ENCODE measurements at places on chromosomes 3 and 15. TPM values are rescaled to one million over a fixed set of nuclear protein-coding genes. Genes with fewer than 3 reads are reported as not detected.
A peak's percentile ranks its signal among the peaks of the same experiment; 100 is the strongest.

GRCh38 chr15:93451265-93451664 lies 362.3 kb upstream of the RGMA start:
- no peaks in the 10 kb centered on the region for H3K27me3 ChIP-seq
- H3K4me3 ChIP-seq: no peak overlapping the region
- no peak for DNase-seq

- no peaks in the 10 kb centered on the region for H3K4me1 ChIP-seq
- H3K36me3 ChIP-seq: no peaks in the 10 kb centered on the region
- no peak overlapping the region for H3K4me3 ChIP-seq
- H3K27me3 ChIP-seq: no peaks in the 10 kb centered on the region
These were observed 7.7 kb upstream of the FLNB start for GRCh38 chr3:58000306-58001085.

DNA sequence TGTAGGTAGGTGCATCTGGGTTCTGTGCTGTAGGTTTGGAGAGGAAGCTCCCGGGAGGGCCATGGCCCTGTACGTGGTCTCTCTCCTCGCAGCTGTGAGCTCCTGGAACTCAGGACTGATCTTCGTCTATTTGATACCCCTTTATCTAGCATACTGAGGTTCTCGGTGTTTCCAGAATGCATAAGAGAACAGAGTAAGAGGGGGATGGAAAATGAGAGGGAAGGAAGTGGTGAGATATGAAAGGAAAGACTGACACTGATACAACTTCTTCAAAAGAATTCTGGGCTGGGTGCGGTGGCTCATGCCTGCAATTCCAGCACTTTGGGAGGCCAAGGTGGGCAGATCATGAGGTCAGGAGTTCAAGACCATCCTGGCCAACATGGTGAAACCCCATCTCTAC lies 90.7 kb downstream of the CHRD start:
- no peak overlapping the region for H3K27ac ChIP-seq
- DNase-seq: no peak
- no peaks in the 10 kb centered on the region for H3K4me1 ChIP-seq
- H3K36me3 ChIP-seq: no peaks in the 10 kb centered on the region

DNA sequence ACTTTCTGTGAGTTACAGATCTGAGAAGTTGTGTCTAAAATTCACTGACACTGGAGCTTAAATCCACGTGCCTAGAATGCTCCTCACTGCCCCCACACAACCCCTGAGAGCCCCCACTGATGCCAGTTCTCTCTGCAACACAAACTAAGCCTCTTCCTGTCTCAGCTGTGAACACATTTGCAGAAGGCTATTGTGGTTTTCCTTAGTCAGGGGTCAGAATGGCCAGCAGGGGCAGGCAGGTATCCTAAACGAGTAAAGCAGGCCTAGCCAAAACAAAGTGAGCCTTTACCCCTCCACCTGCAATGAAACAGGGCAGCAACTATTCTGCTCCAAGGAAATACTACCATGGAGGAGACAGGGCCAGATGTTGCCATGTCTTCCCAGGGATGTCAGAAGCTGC lies 78.6 kb downstream of the FHIT start:
- H3K4me3 ChIP-seq: no peak overlapping the region
- H3K27ac ChIP-seq: no peak overlapping the region
- H3K27me3 ChIP-seq: no peaks in the 10 kb centered on the region
- no peak for DNase-seq
- H3K4me1 ChIP-seq: no peaks in the 10 kb centered on the region

SLC51A gene
- total RNA-seq: 3.9 TPM

- peaks cover 18% of the 10 kb centered on the region for H3K4me1 ChIP-seq
- no peak overlapping the region for H3K4me3 ChIP-seq
- peak; percentile 55 for DNase-seq
- no peaks in the 10 kb centered on the region for H3K27me3 ChIP-seq
- no peaks in the 10 kb centered on the region for H3K36me3 ChIP-seq
These were observed 541.1 kb downstream of the AGBL1 start for GRCh38 chr15:86620641-86621349.

CEP97 gene
- 12.1 TPM for total RNA-seq

NAALADL2 gene
- 16.7 TPM for total RNA-seq

DNA sequence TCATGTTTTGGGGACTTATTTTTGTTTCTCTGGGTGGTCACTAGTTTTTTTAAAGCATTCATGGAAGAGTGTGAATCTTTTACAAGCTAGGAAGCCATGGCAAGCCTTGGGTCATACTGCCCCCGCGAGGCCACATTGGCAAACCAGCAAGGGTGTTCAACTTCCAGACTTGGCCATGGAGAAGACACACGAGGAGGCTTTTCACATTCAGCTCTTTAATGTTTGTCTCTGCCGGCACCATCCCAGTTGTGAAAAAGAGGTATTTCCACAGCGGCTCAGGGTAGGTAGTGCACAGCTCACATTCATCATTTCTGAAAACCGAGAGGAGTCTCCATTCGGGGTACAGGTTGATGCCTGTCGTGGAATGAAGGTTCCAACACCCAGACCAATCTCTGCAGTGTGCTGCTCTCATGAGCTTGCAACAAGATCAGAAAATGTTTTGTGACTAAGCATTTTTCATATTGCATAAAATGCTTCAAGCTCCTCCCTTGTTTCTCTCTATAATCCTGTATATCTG lies 7.7 kb downstream of the CCR5 start:
- no peak overlapping the region for H3K4me3 ChIP-seq
- DNase-seq: peak; percentile 82
- H3K27ac ChIP-seq: no peak overlapping the region

- no peak overlapping the region for H3K4me3 ChIP-seq
- DNase-seq: peak; percentile 4
- H3K36me3 ChIP-seq: no peaks in the 10 kb centered on the region
- H3K27me3 ChIP-seq: peaks cover 6% of the 10 kb centered on the region
- H3K27ac ChIP-seq: no peak overlapping the region
These were observed 1.5 kb downstream of the CELF6 start for GRCh38 chr15:72318408-72318942.

RTP3 gene
- total RNA-seq: 0.64 TPM

DNA sequence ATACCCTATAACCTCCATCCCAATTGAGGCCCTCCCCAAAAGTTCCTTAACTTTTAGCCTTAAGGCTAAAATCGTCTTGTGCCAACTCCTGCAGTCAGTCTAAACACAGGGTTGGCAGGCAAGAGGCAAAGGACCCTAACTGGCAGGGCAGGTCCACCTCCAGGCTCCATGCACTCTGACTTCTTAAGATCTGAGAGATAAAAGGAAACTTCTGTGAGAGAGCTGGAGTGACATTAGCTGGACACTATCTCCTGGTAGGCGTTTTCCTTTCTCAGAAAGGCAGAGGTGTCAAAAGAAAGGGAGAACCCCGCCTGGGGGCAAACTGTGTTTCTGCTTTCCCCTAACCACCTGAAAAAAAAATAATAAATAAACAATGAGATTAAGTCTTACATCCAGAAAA lies 3.6 kb downstream of the CHSY1 start:
- no peak for DNase-seq
- H3K4me1 ChIP-seq: peaks cover 34% of the 10 kb centered on the region
- no peaks in the 10 kb centered on the region for H3K27me3 ChIP-seq

- no peaks in the 10 kb centered on the region for H3K36me3 ChIP-seq
- H3K4me1 ChIP-seq: peaks cover 7% of the 10 kb centered on the region
- H3K4me3 ChIP-seq: no peak overlapping the region
- peak; percentile 30 for DNase-seq
These were observed 210.2 kb downstream of the TJP1 start for GRCh38 chr15:29612096-29612495.

SLC51B gene
- total RNA-seq: 6.5 TPM

GRCh38 chr3:36846406-36846805 lies 82.1 kb upstream of the DCLK3 start:
- no peak overlapping the region for H3K27ac ChIP-seq
- no peaks in the 10 kb centered on the region for H3K4me1 ChIP-seq
- no peak overlapping the region for H3K4me3 ChIP-seq
- peaks cover 3% of the 10 kb centered on the region for H3K36me3 ChIP-seq
- no peaks in the 10 kb centered on the region for H3K27me3 ChIP-seq
- DNase-seq: no peak

DNA sequence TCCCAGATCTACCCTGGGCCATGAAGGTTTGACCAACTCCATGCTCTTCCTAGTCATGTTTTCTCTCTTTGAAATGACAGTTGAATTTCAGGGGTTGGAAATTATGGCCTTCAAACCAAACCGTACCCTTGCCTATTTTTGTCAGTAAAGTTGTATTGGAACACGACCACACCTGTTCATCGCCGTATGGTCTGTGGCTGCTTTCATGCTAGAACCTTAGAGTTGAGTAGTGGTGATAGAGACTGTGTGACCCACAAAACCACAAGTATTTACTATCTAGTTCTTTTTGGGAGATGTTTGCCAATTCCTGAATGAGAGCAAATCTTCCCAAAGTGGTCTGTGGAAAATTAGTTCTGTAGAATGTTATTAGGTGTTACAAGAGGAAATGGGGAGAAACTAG lies 24.0 kb upstream of the STARD5 start:
- H3K27ac ChIP-seq: no peak overlapping the region
- H3K4me1 ChIP-seq: no peaks in the 10 kb centered on the region
- H3K36me3 ChIP-seq: no peaks in the 10 kb centered on the region
- no peak for DNase-seq

DNA sequence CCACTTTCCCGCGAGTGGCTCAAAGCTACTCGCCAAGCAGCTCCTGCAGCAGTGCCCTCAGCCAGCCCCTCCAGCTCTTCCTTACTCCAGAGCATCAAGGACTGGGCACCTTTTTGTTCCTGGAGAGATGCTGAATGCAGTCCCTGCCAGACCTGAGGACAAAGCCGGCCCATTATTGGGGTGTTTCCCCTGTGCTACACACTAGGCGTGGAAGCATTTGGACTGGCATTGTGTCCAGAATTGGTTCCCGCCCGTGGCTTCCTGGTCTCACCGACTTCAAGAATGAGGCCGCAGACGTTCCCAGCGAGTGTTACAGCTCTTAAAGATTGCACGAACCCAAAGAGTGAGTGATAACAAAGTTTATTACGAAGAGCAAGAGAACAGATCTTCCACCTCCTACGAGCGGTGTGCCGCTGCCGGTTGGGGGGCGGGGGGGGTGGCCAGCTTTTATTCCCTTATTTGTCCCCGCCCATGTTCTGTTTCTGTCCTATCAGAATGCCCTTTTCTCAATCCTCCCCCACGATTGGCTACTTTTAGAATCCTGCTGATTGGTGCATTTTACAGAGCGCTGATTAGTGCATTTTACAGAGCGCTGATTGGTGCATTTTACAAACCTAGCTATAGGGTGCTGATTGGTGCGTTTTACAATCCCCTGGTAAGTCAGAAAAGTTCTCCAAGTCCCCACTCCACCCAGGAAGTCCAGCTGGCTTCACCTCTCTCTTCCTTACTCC lies 62.4 kb downstream of the NSMCE3 start:
- no peaks in the 10 kb centered on the region for H3K4me1 ChIP-seq
- no peak overlapping the region for H3K4me3 ChIP-seq
- no peaks in the 10 kb centered on the region for H3K36me3 ChIP-seq

GRCh38 chr3:138046955-138047354 lies 37.0 kb downstream of the CLDN18 start:
- H3K27me3 ChIP-seq: no peaks in the 10 kb centered on the region
- H3K4me1 ChIP-seq: no peaks in the 10 kb centered on the region
- no peak overlapping the region for H3K27ac ChIP-seq
- no peak for DNase-seq

CHRNA5 gene
- total RNA-seq: 3.1 TPM

TMOD2 gene
- 3.9 TPM for total RNA-seq

GRCh38 chr3:122496508-122496907 lies 18.2 kb downstream of the KPNA1 start:
- H3K4me1 ChIP-seq: no peaks in the 10 kb centered on the region
- H3K4me3 ChIP-seq: no peak overlapping the region
- no peaks in the 10 kb centered on the region for H3K27me3 ChIP-seq
- DNase-seq: no peak
- no peak overlapping the region for H3K27ac ChIP-seq
- H3K36me3 ChIP-seq: no peaks in the 10 kb centered on the region

DNA sequence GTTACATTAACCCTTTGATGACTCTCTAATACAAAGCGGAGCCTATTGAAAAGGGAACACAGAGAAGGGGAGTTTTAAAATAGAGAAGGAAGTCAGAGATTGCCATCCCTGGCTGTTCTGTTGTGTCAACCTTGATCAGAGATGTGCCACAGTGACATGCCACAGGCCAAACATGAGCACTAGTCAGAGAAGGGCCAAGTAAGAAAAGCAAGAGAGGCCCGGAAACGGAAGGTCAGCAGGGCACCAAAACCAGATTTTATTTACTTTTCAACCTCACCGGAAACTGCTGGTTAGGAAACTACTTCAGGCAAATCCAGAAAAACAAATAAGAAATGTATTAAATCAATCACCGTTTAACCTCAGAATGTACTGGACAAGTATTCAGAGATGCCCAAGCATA lies 171.8 kb downstream of the ALCAM start:
- H3K4me1 ChIP-seq: no peaks in the 10 kb centered on the region
- no peak overlapping the region for H3K4me3 ChIP-seq
- no peak for DNase-seq
- H3K27ac ChIP-seq: no peak overlapping the region

SLC9C1 gene
- total RNA-seq: 0.03 TPM

GRCh38 chr3:45095916-45096526 lies 50.2 kb downstream of the CDCP1 start:
- no peaks in the 10 kb centered on the region for H3K27me3 ChIP-seq
- no peaks in the 10 kb centered on the region for H3K36me3 ChIP-seq
- H3K27ac ChIP-seq: peak overlapping the region; percentile 30

NUP210 gene
- total RNA-seq: 8.3 TPM

DNA sequence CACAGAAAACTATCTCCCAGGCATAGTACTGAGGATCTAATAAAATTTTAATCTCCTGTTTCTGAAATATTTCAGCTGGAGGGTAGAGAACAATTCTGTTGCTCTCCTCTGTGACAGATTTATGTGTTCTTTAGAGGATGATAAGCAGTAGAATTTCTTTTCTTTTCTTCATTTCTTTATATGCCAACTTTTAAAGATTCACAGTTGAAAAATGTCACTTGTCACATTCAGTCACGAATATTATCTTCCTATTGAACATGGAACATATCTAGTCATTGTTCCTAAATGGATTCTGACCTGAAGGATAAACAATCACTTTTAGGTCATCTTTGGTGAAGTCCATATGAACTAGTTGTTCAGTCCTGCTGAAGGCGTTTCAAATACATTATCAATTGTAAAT lies 585.5 kb upstream of the DPPA4 start:
- no peak overlapping the region for H3K4me3 ChIP-seq
- no peaks in the 10 kb centered on the region for H3K4me1 ChIP-seq
- H3K36me3 ChIP-seq: no peaks in the 10 kb centered on the region
- no peak for DNase-seq

DNA sequence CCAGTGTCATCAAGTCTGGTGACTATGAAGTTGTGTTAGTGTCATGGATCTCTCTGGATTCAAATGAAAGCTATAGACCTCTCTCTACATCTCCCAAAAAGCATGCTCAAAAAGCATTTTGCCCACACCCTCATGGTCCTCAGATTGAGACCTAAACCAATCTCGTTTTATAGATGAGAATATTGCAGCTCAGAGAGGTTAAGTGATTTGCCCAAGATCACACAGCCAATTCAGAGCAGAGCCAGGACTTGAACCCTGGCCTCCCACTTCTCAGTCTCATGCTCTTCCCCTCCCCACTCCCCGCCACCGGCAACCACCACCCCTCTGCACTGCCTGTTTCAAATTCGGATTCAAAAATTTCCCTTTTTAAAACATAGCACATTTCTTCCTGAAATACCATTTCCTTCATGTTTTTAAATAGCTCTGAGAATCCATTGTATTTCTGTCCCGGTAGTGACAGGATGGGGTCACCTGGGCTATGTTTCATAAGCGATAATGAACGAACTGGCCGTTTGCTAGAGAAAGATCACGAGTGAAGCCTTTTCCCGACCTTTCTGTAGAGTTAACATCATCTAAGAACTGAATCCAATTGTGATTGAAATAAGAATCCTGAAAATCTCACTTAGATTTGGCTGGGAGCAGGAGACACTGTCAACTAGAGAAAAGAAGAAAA lies 769 bp downstream of the SSUH2 start:
- no peak for DNase-seq
- H3K27ac ChIP-seq: no peak overlapping the region
- no peak overlapping the region for H3K4me3 ChIP-seq
- no peaks in the 10 kb centered on the region for H3K27me3 ChIP-seq
- H3K36me3 ChIP-seq: no peaks in the 10 kb centered on the region

PARP15 gene
- 0.32 TPM for total RNA-seq

Data from hepatocyte (in vitro differentiated cells).